ENCODE measurements at places on chromosomes 3 and 15. TPM values are rescaled to one million over a fixed set of nuclear protein-coding genes. Genes with fewer than 3 reads are reported as not detected.
A peak's percentile ranks its signal among the peaks of the same experiment; 100 is the strongest.

The GREM1 gene
- total RNA-seq, result not detected

- no peak for ATAC-seq
These were observed 37.1 kb upstream of the XRN1 start for GRCh38 chr3:142484912-142485435.

- peak; percentile 46 for ATAC-seq
These were observed 194.9 kb upstream of the EPHA6 start for GRCh38 chr3:96619475-96619874.

DNA sequence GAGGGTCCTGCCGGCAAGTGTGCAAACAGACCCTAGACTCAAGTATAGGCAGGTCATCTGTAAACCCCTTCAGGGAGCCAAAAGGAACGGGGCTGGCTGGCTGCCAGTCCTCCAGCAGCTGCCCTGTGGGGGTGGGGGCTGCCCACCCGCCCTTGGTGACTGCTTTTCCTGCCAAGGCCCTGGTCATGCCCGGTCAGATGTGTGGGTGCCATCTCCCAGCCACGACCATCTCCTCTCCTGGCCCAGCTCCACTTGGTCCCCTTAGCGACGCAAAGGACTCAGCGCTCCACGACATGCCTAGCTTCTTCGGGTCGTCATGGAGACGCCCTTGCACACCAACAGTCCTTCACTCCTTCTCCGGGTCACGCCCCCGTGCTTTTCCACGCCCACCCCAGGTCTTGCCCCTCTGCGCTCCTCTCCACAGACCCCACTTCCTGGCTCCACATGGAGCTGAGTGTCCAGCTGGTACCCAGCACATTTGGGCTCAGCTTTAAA, 2.4 kb downstream of the MUC4 start:
- no peak for ATAC-seq

- ATAC-seq, result no peak
These were observed 254.2 kb downstream of the NSUN3 start for GRCh38 chr3:94317017-94317416.

DNA sequence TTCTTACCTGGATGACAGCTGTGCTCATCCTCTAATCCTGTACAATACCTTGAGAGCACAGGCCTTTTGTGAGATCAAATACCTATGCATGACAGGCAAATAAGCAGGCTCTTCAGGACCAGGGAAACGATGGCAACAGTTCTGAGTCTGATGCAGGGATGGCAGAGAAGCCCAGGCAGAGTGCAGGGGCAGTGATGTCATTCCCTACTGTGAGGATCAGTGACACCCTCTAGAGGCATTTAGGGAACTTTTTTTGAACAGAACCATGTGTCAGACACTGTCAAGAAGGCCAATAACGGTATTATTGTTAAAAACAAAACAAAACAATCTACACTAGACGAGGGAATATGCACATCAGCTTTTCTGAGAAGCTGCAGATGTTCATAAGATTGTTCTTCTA, 314.8 kb upstream of the CTDSPL start:
- ATAC-seq, result no peak

DNA sequence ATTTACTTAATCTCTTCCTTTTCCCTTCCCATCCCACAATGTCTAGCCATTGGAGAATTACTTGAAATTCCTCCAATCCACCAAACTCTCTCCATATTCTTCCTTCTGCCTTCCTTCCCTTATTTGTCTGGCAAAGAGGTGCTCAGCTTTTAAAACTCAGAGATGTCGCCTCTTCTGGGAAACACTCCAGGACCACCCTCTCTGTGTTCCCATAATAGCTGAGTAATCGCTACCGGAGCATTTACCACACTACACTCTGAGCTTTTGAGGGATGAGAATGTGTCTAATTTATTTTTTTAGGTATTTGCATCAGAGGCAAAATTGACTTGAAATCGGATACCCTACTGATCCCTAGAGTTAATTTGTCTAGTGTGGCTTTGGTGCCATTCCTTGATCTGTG, 245.7 kb upstream of the TPRG1 start:
- no peak for ATAC-seq

DNA sequence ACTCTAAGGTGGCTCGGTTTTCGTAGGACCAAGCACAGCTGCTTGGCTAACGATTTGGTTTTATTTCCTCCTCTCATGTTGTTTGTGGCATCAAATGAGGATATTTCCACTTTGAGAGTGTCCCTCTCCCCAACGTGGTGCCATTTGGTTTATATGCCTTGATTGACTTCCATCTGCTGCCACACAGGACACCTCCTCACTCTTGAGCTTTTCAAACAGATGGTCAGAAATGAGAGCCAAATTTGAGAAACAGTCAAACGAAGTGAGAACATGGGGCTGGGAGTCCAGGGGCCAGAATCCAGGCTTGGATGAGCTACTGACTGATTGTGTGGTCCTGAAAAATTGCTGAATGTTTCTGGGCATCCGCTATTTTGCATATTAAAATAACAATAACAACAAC, 43.5 kb downstream of the CEMIP start:
- no peak for ATAC-seq

The CELSR3 gene
- 20.3 TPM for total RNA-seq

GRCh38 chr15:89114990-89115389, 26.7 kb downstream of the ABHD2 start:
- no peak for ATAC-seq

Data from activated T-helper 17 cell treated with anti-CD3 and anti-CD28 coated beads, Interleukin-2, amount 50 U/mL, for 72 hours (primary cell).